ENCODE measurements at places on chromosomes 4 and X. TPM values are rescaled to one million over a fixed set of nuclear protein-coding genes. Genes with fewer than 3 reads are reported as not detected.

The SPANXA2 gene
- not detected for polyA plus RNA-seq

The F8A2 gene
- polyA plus RNA-seq: not detected

The PRKG2 gene
- 2.1 TPM for polyA plus RNA-seq

The CT45A1 gene
- polyA plus RNA-seq: not detected

The FABP2 gene
- polyA plus RNA-seq: 661 TPM

The COL25A1 gene
- polyA plus RNA-seq: 0.24 TPM

The SLC10A7 gene
- 5.3 TPM for polyA plus RNA-seq

The CENPVL1 gene
- not detected for polyA plus RNA-seq

The ASIC5 gene
- not detected for polyA plus RNA-seq

The MAGEC3 gene
- polyA plus RNA-seq: not detected

The RTL9 gene
- polyA plus RNA-seq: not detected

The VCX2 gene
- not detected for polyA plus RNA-seq

The RGN gene
- 315 TPM for polyA plus RNA-seq

The ABLIM2 gene
- 2.1 TPM for polyA plus RNA-seq

The PRSS12 gene
- 12.7 TPM for polyA plus RNA-seq

The IL15 gene
- 16.3 TPM for polyA plus RNA-seq

The STPG2 gene
- polyA plus RNA-seq: not detected

The LNX1 gene
- polyA plus RNA-seq: 7.2 TPM

The ITM2A gene
- polyA plus RNA-seq: 24.3 TPM

The LRCH2 gene
- polyA plus RNA-seq: 0.54 TPM

GRCh38 chr4:182246401-182247205 is 3.4 kb downstream of the TENM3 start:
- no peaks in the 10 kb centered on the region for H3K4me1 ChIP-seq
- no peak overlapping the region for H3K4me3 ChIP-seq
- H3K36me3 ChIP-seq: no peaks in the 10 kb centered on the region
- no peaks in the 10 kb centered on the region for H3K27me3 ChIP-seq
- no peak overlapping the region for H3K27ac ChIP-seq
- DNase-seq: no peak

DNA sequence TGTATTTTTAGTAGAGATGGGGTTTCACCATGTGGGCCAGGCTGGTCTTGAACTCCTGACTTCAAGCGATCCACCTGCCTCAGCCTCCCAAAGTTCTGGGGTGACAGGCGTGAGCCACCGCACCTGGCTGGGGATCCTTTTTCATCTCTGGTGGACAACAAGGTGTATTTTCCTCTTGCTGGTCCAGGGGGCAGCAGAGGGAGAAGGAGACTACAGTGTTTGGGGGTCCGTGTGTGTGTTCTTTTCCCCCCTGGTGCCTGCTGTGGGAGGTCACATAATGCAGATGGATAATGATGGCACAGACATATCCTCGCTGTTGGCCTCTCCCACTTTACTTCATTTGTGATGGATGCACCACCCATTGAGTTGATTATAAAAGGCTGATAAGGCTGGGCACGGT is 39.0 kb upstream of the CD99 start:
- no peak overlapping the region for H3K4me3 ChIP-seq
- H3K27me3 ChIP-seq: no peaks in the 10 kb centered on the region
- H3K4me1 ChIP-seq: no peaks in the 10 kb centered on the region

DNA sequence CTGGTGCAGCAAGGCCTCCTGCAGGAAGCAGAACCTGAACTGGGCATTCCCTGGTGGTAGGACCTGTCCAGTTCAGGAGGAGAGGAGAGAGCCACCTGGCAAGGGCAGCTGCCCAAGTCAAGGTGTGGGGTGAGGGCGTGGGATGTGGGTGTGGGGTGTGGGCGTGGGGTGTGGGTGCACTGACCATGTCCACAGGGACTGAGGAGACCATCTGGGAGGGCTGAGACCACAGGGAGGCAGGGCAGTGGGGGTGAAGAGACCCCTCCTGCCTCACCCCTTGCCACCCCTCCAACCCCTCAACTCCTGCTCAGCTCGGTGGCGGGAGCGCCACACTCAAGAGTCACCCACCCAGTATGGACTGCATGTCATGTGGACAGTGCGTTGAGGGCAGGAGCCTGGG is 117.9 kb downstream of the CPZ start:
- no peak overlapping the region for H3K4me3 ChIP-seq
- H3K27ac ChIP-seq: no peak overlapping the region
- no peak for DNase-seq
- no peaks in the 10 kb centered on the region for H3K36me3 ChIP-seq

DNA sequence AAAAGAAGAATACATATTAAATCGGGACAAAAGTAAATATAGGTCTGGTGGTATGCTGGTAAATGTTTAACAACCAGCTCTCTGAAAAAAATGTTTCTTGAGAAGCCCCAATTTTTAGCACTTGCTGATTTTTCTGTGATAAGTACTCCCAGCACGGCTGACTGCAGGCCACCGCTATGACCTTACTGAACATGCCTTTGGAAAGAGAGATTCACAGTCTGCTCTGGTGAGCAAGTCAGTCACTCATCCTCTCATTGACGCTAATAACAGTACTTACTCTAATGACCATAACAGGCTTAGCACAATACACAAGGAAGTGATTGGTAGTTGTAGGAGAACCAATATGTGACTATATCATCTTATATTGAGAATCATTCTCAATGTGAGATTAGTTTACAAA is 98.9 kb upstream of the BLTP1 start:
- H3K27ac ChIP-seq: no peak overlapping the region
- no peaks in the 10 kb centered on the region for H3K27me3 ChIP-seq
- DNase-seq: no peak

- DNase-seq: peak; percentile 65
- H3K27ac ChIP-seq: peak overlapping the region; percentile 55
- no peak overlapping the region for H3K4me3 ChIP-seq
Measured at GRCh38 chr4:40421839-40422708, 86.9 kb downstream of the CHRNA9 start.

- no peak overlapping the region for H3K4me3 ChIP-seq
- no peaks in the 10 kb centered on the region for H3K36me3 ChIP-seq
- H3K4me1 ChIP-seq: no peaks in the 10 kb centered on the region
- DNase-seq: no peak
- H3K27me3 ChIP-seq: no peaks in the 10 kb centered on the region
Measured at GRCh38 chr4:167885071-167885470, 207.3 kb upstream of the ANXA10 start.

GRCh38 chr4:163492951-163493504 is 1.5 kb upstream of the TMA16 start:
- no peak for DNase-seq
- no peaks in the 10 kb centered on the region for H3K36me3 ChIP-seq
- no peak overlapping the region for H3K27ac ChIP-seq
- H3K4me1 ChIP-seq: peaks cover 5% of the 10 kb centered on the region
- H3K27me3 ChIP-seq: no peaks in the 10 kb centered on the region

DNA sequence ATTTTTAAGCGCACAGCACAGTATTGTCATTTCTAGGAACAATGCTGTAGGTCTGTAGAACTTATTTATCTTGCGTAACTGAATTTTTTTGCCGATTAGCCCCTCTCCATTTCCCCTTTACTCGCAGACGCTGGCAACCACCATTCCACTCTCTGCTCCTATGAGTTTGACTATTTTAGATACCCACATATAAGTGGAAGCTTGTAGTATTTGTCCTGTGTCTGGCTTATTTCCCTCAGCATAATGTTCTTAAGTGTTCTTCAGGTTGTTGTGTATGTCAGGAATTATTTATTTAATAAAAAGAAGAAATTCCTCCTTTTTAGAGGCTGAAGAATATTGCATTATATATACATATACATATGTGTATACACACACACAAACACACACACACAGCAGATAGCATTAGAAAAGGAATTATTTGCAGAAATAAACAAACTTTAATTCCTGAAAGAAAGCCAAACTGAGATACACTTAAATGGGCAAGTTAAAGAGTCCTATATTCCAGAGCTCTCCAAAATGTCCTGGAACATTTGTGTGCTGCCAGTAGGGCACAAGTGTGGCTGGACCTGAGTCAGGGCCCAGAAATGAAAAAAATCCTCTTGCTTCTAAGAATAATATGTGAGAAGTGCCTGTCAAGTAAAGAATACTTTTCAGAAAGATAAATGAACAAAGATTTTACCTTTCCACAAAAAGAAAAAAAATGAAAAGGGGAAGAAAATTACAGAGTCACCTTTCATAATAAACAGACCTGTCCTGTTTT is 4.5 kb upstream of the ZNF330 start:
- no peak overlapping the region for H3K4me3 ChIP-seq
- no peak for DNase-seq
- H3K27ac ChIP-seq: no peak overlapping the region
- no peaks in the 10 kb centered on the region for H3K27me3 ChIP-seq
- no peaks in the 10 kb centered on the region for H3K4me1 ChIP-seq

- no peaks in the 10 kb centered on the region for H3K4me1 ChIP-seq
- DNase-seq: no peak
- H3K27ac ChIP-seq: no peak overlapping the region
- no peaks in the 10 kb centered on the region for H3K36me3 ChIP-seq
Measured at GRCh38 chrX:153645151-153645550, 1.9 kb upstream of the DUSP9 start.

- H3K4me1 ChIP-seq: no peaks in the 10 kb centered on the region
- H3K27ac ChIP-seq: no peak overlapping the region
- DNase-seq: no peak
- H3K4me3 ChIP-seq: no peak overlapping the region
- H3K36me3 ChIP-seq: no peaks in the 10 kb centered on the region
Measured at GRCh38 chrX:69808375-69808774, 192.5 kb downstream of the EDA start.

DNA sequence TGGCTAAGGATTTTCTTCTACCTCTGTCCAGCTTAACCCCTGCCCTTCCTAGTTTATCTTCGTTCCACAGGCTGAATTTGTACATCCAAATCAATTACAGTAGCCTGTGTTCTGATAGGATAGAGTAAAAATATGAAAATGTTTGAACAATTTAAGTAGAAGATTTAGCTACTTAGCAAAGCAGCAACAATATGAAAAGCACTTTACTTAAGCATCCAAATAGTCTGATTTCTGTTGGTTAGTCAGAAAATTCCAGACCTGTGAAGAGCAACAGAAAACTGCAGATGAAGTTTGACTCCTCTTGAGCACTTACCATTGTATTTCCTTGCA is 2.0 kb downstream of the ARSJ start:
- peak overlapping the region; percentile 16 for H3K4me3 ChIP-seq
- peaks cover 5% of the 10 kb centered on the region for H3K4me1 ChIP-seq
- H3K27ac ChIP-seq: peak overlapping the region; percentile 24
- peak; percentile 28 for DNase-seq

DNA sequence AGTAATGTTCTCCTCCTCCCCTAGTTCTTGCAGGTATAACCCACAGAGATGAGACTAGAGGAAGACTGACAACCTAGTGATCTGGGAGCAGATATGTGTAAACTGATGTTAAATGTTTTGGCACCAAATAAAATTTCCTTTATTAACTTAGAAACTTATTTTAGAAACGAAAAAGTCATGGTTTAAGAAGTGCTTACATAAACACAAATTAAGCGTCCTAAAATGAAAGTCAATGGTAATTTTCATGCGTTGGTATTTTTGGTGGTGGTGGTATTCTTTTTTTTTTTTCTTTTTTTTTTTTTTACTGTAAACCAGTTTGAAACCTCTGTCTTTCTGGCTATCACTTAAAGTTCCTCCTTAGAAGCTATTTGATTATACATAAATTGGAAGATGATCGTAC is 1438.1 kb upstream of the TENM3 start:
- H3K27ac ChIP-seq: no peak overlapping the region
- no peak for DNase-seq
- no peaks in the 10 kb centered on the region for H3K36me3 ChIP-seq
- H3K4me1 ChIP-seq: no peaks in the 10 kb centered on the region

DNA sequence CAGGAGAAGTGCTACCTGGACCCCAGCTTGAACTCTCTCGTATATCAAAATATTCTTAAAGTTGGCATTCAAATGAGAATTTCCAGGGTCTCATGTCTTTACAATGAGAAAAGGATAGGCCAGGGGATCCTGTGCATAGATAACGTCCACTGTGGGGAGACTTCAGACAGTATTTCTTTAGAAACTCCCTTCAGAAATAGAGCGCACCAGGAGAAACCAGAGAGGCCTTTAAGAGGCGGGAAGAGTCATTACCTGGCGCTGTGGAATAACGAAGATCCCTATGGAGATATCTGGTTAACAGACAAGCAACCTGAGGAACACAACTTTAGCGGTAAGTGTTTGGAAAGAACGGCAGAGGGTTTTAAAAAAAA is 600 bp downstream of the RADX start:
- DNase-seq: peak; percentile 33
- no peaks in the 10 kb centered on the region for H3K27me3 ChIP-seq
- peak overlapping the region; percentile 56 for H3K4me3 ChIP-seq

GRCh38 chr4:154526151-154526550 is 24.0 kb downstream of the PLRG1 start:
- H3K4me3 ChIP-seq: no peak overlapping the region
- no peak overlapping the region for H3K27ac ChIP-seq
- no peaks in the 10 kb centered on the region for H3K27me3 ChIP-seq
- H3K36me3 ChIP-seq: no peaks in the 10 kb centered on the region

- no peak overlapping the region for H3K27ac ChIP-seq
- no peaks in the 10 kb centered on the region for H3K36me3 ChIP-seq
- no peak for DNase-seq
- no peak overlapping the region for H3K4me3 ChIP-seq
- no peaks in the 10 kb centered on the region for H3K4me1 ChIP-seq
Measured at GRCh38 chrX:80306007-80306406, 114.2 kb upstream of the TENT5D start.

- H3K4me3 ChIP-seq: no peak overlapping the region
- H3K27ac ChIP-seq: no peak overlapping the region
- peaks cover 65% of the 10 kb centered on the region for H3K36me3 ChIP-seq
- DNase-seq: no peak
- no peaks in the 10 kb centered on the region for H3K27me3 ChIP-seq
Measured at GRCh38 chr4:1245481-1246051, 3.4 kb downstream of the CTBP1 start.

GRCh38 chr4:53480909-53481308 is 103.5 kb downstream of the FIP1L1 start:
- DNase-seq: no peak
- H3K27ac ChIP-seq: no peak overlapping the region

DNA sequence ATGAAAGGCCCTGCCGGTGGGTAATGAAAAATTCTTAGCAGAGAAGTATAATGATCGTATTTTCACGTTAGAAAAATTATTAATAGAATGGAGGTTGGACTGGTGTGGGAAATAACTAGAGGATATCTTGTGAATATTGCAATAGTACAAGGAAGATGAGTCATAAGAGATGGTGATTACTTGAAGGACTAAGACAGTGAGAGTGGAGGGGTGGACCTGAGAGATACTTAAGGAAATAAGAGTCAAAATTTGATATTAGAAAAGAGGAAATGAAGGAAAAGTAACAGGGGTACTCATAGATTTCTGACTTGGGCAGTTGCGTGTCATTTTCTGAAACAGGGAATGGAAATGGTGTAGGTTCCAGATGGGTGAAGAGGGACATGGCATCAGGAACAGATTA is 1.7 kb upstream of the USP53 start:
- no peaks in the 10 kb centered on the region for H3K36me3 ChIP-seq
- no peak overlapping the region for H3K4me3 ChIP-seq
- no peak overlapping the region for H3K27ac ChIP-seq
- no peaks in the 10 kb centered on the region for H3K27me3 ChIP-seq
- no peaks in the 10 kb centered on the region for H3K4me1 ChIP-seq

- no peak overlapping the region for H3K27ac ChIP-seq
- H3K27me3 ChIP-seq: no peaks in the 10 kb centered on the region
- H3K4me1 ChIP-seq: no peaks in the 10 kb centered on the region
- no peak overlapping the region for H3K4me3 ChIP-seq
Measured at GRCh38 chrX:22278375-22278774, 5.7 kb downstream of the CBLL2 start.
